ENCODE measurements at places on chromosomes 11 and 22.

- no peak for DNase-seq
Observed at GRCh38 chr11:18731441-18731840, 5.5 kb upstream of the IGSF22 start.

DNA sequence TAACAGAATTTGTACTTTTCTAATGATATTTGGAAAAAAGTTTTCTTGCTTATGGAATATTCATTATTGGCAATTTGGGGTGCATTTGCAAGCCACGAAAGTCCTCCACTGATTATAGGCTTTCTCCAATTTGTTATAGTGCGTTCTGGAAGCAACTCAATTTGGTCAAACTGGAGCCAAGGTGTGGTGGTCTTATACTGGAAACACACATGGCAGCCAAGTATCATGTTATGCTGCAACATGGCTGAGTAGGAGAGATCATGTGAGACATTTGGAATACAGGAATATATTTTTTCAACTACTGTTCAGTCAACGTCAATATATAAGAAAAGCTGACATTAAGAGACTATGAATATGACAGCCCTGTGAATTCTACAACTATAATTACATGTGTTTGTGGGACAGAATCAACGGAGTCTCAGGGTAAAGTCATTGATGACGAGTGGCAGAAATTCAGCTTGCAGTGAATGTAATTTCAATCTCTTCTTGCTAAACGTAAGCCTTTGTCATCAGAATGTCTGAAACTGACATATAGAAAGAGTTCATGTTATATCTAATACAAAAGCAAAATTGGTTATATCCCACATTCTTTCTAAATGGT lies 83.8 kb upstream of the FIBIN start:
- DNase-seq, result no peak

DNA sequence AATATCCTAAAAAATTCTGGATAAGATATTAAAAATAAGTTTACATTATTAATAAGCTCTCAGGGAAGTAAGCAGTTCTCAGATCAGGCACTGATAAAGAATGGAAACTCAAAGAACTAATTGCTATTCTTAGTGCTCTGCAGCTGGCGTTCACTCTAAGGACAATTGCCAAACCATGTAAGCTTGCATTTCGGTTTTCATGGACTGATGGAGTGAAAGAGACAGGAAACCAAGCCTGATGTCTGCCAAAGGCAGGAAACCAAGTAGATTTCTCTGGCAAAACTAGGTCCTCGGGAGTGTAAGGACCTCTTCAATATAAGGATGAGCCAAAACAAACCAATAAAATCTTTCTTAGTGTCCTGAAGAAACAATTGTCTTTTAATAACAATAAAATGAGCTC lies 355.2 kb downstream of the RAB38 start:
- no peak for DNase-seq

DNA sequence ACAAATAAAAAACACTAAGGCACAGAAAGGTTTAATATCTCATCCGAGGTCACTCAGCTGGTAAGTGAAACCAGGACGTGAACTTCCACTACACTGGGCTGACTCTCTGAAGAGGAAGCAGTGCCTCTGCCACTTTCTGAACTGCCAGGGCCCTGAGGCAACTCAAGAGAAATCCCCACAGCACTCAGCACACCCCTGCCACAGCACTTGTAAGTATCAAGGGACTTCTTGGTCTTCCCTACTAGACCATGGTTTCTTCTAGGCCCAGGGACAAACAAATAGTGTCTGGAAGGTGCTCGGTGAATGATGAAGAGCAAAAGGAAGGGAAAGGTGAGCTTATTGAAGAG lies 49.7 kb downstream of the RPL27A start:
- DNase-seq, result no peak

- no peak for DNase-seq
Observed at GRCh38 chr11:118899296-118899688, 15.6 kb downstream of the CXCR5 start.

- DNase-seq, result no peak
Observed at GRCh38 chr11:27313157-27313821, 49.7 kb downstream of the CCDC34 start.

DNA sequence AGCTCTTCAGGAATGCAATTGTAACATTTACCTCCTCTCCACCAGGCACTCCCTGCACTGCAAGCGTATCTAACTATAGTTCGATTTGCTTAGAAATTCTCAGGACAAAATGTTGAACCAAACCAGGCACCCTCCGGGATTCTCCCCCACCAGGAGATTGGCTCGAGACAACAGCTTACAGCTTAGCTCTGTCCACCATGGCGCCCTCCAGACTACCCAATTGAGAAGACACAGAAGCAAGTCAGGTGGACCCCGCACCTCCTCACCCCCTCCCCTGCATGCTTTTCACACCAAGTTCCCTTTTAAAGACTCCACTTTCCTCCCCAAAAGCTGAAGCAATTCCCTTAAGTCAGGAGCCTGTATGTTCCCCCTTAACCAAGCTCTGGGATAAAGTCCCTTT lies 34.7 kb upstream of the RFPL3 start:
- DNase-seq, result no peak

GRCh38 chr22:42397332-42398249 lies 34.6 kb downstream of the NFAM1 start:
- DNase-seq, result no peak

- no peak for DNase-seq
Observed at GRCh38 chr11:128905345-128906184, 14.4 kb downstream of the KCNJ5 start.

DNA sequence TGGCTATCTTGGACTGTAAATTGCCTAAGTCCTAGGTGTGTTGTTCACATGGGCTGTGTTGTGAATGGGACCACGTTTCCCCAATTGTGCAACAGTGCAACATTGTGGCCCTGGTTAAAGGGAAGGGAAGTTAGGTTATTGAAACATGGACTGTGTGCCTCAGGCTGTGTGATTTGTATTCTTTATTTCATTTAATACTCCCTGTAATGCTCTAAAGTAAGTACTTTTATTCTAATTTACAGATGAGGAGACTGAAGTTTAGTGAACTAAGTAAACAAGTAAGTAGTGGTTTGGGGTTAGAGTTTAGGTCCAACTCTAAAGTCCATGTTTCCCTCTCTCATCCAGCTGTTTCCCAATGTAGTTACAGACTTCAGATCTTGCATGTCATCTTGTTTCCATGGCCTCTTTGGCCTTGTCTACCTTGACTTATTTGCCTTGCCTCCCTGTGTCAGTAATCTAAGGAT lies 77.7 kb downstream of the STIM1 start:
- DNase-seq, result no peak

- DNase-seq, result no peak
Observed at GRCh38 chr11:45457649-45458048, 171.5 kb upstream of the SYT13 start.

GRCh38 chr11:108121274-108122155 lies at the start of gene ACAT1:
TSS of gene ACAT1 (plus strand) at chr11:108121567. CDS start at chr11:108121607, 40 bp downstream.
- peak; percentile 90 for DNase-seq

- no peak for DNase-seq
Observed at GRCh38 chr11:129946256-129946655, 50.9 kb upstream of the NFRKB start.

DNA sequence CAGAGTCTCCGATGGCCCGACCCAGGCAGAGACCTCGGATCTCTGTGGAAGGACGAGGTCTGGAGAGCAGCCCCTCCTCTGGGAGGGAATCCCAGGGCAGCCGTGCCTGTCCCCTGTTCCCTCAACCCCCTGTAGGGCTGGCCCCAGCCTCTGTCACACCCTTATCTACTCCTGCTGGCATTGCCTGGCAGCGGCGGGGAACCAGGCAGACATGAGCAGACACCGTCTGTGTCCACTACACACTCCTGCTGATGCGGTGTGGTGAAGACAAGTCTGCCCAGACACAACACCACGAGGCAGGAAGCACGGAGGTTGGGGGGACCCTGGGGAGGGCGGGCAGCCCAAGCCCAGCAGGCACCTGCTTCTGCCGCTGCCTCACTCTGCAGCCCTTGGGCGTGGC lies 52.5 kb upstream of the A4GALT start:
- no peak for DNase-seq

DNA sequence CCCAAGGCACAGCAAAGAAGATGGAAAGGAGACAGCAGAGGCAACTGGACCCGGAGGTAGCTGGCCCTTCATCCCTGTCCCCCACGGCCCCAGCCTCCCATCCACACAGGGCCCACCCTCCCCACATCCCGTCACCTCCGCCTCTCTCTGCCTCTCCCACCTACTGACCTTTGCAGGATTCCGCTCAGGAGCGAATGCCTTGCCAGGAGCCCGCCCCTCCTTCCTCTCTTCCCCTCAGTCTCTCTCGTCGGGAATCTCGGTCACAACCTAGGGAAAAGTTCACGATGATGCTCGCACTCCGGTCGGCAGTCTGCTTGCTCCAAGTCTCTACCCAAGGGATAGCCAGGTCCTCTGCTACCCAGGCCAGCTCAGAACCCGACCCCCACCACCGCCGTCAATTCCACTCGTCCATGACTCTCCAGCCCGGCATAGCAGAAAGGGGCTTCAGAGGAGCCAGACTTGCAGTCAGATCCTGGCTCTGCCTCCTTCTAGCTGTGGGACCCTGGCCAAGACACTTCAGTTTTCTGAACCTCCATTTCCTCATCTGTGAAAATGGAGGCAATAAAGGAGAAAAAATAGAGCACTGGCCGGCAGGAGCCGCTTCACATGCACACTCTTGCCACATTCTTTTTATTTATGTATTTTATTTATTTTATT lies 10.2 kb downstream of the AHNAK start:
- DNase-seq, result no peak

DNA sequence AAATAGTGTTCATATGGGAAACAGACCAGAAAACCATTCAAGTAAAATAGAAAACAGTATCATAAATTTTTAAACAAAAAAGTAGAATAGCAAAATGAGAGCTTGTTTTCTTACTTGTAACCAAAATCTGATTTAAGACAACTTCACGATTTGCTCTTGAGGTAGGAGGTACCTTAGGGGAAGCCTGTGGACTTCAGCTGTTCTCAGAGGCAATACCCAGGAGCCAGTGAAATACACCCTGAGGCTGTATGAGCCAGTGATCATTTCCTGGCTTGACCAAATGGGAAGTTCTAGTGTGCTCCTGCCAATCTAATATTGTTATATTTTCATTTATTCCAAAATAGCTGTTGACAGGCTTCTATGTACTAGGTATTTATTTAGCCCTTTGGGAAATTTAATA lies 104.8 kb downstream of the ARHGAP42 start:
- no peak for DNase-seq

DNA sequence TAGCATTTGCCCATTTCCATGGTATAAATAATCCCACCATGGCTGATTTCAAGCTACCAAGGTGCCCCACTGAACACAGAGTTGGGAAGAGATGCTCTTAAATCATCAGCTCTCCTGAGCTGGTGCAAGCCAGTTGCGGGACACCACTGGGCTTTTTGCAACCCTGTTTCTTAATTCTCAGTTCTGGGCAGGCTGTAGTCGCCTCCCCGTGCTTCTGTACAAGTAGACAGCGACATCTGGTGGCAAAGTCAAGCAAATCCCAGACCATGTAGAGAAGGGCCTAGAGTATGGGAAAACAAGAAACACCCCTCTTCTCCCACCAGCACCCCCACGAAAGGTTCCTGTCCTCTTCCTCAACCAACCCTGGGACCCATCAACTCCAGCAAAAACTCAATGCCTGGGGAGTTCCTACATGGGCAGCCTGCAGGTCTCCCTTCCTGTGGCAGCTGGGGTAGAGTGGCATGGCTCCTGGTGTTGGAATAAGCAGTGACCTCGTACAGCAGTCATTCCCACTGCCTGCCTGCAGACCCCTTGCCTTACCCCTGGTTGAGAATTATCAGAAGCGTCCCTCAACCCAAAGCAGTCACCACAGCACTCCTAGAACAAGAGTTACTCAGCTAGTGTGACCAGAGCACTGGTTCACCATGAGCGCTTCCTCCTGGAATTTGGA lies 68.4 kb downstream of the IGLL5 start:
- no peak for DNase-seq

GRCh38 chr22:23068096-23068831 lies 2.1 kb upstream of the GNAZ start:
- no peak for DNase-seq

DNA sequence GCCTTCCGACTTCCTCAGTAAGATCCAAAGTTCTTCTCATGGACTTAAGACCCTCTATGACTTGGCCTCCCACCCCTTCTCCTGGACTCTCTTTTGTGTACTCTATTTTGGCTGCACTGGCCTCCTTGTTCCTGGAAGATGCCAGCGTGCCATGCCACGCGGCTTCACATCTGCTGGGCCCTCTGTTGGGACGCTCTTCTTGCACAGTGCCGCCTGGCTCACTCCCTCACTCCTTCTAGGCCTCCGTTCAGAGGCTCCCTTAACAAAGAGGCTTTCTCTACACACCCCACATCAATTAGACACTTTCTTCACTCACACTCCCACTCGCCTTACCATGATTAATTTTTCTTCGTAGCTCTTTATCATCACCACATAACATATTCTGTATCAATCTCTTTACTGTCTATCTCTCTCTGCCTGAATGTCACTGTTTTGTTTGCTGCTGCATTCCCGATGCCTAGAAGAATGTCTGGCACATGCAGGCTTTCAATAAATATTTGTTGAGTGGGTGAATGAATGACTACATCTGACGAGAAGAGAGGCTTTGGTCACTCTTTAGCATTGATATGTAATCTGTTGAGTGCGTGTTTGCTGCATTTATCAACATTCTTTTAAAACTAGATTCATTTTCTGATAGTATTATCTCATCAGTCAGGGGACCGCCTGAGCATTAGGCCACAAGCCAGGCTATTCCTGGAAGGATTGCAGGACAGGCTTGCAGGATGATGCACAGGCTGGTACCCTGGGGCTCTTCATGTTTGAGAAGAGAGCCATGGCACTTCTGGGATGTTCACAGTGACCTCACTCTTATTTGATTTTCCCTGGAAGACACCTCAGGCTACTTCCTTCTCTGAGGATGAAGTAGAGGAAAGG lies 60.6 kb upstream of the AMPD3 start:
- DNase-seq, result no peak

GRCh38 chr11:77410076-77410827 lies 63.6 kb downstream of the PAK1 start:
- no peak for DNase-seq

- no peak for DNase-seq
Observed at GRCh38 chr22:31588970-31589675, 72.9 kb downstream of the PISD start.

- no peak for DNase-seq
Observed at GRCh38 chr11:130817330-130817944, 98.8 kb downstream of the SNX19 start.

GRCh38 chr22:17266251-17266971 lies 47.2 kb upstream of the ADA2 start:
- DNase-seq, result no peak

- no peak for DNase-seq
Observed at GRCh38 chr11:100928426-100928825, 201.2 kb downstream of the PGR start.

DNA sequence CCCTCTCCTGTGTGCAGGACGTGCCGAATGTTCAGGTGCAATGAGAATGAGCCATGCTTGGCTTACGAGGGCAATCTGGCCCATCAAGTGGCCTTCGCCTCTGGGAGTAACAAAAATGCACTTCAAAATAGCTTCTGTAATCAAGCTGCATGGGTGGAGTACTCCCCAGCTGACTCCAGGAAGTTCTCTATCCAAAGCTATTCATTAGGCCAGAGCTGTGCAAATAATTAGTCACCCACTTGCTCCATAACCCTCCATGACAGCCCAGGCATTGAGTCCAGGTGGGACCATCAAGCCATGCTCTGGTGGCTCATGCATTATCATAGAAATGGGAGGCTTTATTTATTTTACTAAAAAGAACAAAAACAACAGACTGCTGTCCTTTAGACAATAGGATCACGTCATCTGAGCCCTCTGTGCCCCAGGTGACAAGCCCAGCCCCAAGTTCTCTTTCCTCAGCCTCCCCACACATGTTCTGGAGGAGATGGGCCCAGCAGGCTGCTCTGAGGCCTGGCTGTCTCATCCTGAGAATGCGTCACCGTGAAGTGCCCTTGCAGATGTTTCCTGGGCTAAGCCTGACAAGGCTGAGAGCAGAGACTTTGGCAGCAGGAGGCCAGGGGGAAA lies 244.7 kb downstream of the ETS1 start:
- DNase-seq, result no peak
